ENCODE measurements at places on chromosomes 2 and 18. TPM values are rescaled to one million over a fixed set of nuclear protein-coding genes. Genes with fewer than 3 reads are reported as not detected.

The LRRC30 gene
- total RNA-seq: not detected

The CTAGE1 gene
- total RNA-seq: not detected

The DCDC2C gene
- not detected for total RNA-seq

The KYNU gene
- 1.3 TPM for total RNA-seq

The MAB21L4 gene
- not detected for total RNA-seq

The KCNIP3 gene
- 2.9 TPM for total RNA-seq

The ICA1L gene
- 8.9 TPM for total RNA-seq

The DNPEP gene
- total RNA-seq: 55.0 TPM

The GPR45 gene
- not detected for total RNA-seq

The EVX2 gene
- not detected for total RNA-seq

The AQP12B gene
- not detected for total RNA-seq

The CCDC138 gene
- total RNA-seq: 8.5 TPM

The TMEM169 gene
- 0.36 TPM for total RNA-seq

The CYBRD1 gene
- total RNA-seq: 412 TPM

The METTL4 gene
- total RNA-seq: 22.1 TPM

The CPO gene
- total RNA-seq: not detected

The DOK6 gene
- 2.1 TPM for total RNA-seq

The TMEM247 gene
- not detected for total RNA-seq

The NCK2 gene
- 12.2 TPM for total RNA-seq

The SCYGR4 gene
- not detected for total RNA-seq

The SERPINB12 gene
- total RNA-seq: not detected

The FBXO41 gene
- total RNA-seq: 0.18 TPM

The ECEL1 gene
- not detected for total RNA-seq

The RUFY4 gene
- not detected for total RNA-seq

The CRACDL gene
- not detected for total RNA-seq

The GAD1 gene
- total RNA-seq: not detected

The UPP2 gene
- not detected for total RNA-seq

The TSPYL6 gene
- 0.25 TPM for total RNA-seq

The ZDBF2 gene
- total RNA-seq: 20.9 TPM

The TGFA gene
- not detected for total RNA-seq

The IL36G gene
- total RNA-seq: not detected

The ACKR3 gene
- total RNA-seq: 2.0 TPM

The LOXHD1 gene
- total RNA-seq: not detected

The ASPRV1 gene
- total RNA-seq: not detected

The KIDINS220 gene
- 89.7 TPM for total RNA-seq

The CD226 gene
- total RNA-seq: 0.99 TPM

The POLE4 gene
- total RNA-seq: 27.4 TPM

The CCDC150 gene
- total RNA-seq: 19.7 TPM

The SLC66A3 gene
- total RNA-seq: 83.1 TPM

The NYAP2 gene
- not detected for total RNA-seq

The CTNNA2 gene
- total RNA-seq: 0.36 TPM

The NT5DC4 gene
- not detected for total RNA-seq

The MLPH gene
- total RNA-seq: 5.2 TPM

The IKZF2 gene
- 11.3 TPM for total RNA-seq

The CCBE1 gene
- 16.2 TPM for total RNA-seq

The HOXD13 gene
- not detected for total RNA-seq

The IL36A gene
- 2.0 TPM for total RNA-seq

The RAB17 gene
- 0.54 TPM for total RNA-seq

The SNTG2 gene
- total RNA-seq: not detected

The UGT1A8 gene
- total RNA-seq: 0.09 TPM

The CCDC68 gene
- total RNA-seq: 7.4 TPM

The NDC80 gene
- total RNA-seq: 5.0 TPM

The PLCD4 gene
- total RNA-seq: 1.2 TPM

The GAREM1 gene
- 5.5 TPM for total RNA-seq

The SKOR2 gene
- not detected for total RNA-seq

The UGT1A5 gene
- not detected for total RNA-seq

The OSBPL1A gene
- total RNA-seq: 80.4 TPM

The REG1B gene
- not detected for total RNA-seq

Measured in fibroblast of the aortic adventitia (primary cell).